Stimulated activated naive CD4-positive, alpha-beta T cell treated with Interleukin-2 at 50 U/mL for 16 hours (primary cell): ENCODE measurements at places on chromosomes 12 and 14.

- no peak for DNase-seq
Observed at GRCh38 chr14:101131451-101131916, 228.0 kb upstream of the RTL1 start.

- no peak for DNase-seq
Observed at GRCh38 chr14:57345106-57345505, 45.3 kb upstream of the NAA30 start.

GRCh38 chr12:50380761-50381325, 15.6 kb downstream of the FAM186A start:
- no peak for DNase-seq

DNA sequence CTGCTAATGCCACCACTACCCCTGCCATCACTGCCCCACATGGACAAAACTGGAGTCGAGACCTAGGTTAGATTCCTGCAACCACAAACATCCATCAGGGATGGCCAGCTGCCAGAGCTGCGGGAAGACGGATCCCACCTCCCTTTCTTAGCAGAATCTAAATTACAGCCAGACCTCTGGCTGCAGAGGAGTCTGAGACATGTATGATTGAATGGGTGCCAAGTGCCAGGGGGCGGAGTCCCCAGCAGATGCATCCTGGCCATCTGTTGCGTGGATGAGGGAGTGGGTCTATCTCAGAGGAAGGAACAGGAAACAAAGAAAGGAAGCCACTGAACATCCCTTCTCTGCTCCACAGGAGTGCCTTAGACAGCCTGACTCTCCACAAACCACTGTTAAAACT, 7.1 kb upstream of the OAS2 start:
- DNase-seq = no peak

- DNase-seq = peak; percentile 9
Observed at GRCh38 chr12:110578694-110579534, 4.2 kb downstream of the PPTC7 start.

DNA sequence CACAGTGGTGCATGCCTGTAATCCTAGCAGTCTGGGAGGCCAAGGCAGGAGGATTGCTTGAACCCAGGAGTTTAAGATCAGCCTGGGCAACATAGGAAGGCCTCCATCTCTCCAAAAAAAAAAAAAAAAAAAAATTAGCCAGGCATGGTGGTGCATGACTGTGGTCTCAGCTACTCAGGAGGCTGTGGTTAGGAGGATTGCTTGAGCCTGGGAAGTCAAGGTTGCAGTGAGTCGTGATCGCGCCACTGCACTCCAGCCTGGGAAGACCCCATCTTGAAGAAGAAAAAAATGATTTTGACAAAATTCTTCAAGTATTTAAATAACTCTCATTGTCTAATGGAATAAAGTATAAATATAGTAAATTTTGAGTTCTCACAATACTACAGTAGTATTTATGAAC, 219.2 kb upstream of the SSTR1 start:
- DNase-seq = no peak

- no peak for DNase-seq
Observed at GRCh38 chr14:24409192-24409591, 10.4 kb downstream of the NYNRIN start.

DNA sequence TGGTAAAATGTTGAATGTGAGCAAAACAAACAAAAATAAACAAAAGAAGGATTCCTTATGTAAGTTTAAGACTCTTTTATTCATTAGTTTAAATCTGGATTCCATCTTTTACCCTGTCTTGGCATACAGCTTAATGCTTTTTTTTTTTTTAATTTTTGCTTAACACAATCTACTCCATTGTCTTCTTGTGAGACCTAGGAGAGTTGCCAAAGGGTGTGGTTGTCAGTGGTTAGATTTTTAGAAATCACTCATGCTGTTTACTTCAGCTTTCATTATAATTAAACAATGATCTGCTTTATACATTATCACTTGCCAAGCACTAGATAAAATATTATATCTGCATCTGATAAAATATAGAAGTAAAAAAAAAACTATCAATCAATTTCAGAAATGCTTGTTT, 77.7 kb upstream of the KITLG start:
- DNase-seq = no peak

DNA sequence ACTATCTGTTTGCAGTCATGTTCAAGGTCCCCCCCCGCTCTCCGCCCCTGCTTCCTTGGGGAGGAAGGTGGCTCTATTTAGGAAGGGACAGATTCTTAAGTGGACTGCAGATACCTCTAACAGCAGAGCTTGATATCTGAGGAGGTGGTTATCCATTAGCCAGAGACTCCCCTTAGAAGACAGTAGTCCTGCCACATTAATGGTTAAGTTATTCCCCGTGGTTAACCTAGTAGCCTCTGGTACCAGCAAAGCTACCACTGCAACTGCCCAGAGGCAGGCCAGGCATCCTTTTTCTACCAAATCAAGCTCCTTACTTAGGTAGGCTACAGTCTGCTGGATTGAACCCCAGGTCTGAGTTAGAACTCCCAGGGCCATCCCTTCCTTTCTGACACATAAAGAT, 162.1 kb upstream of the AVPR1A start:
- no peak for DNase-seq
